ENCODE measurements at places on chromosomes 6 and 20.

- DNase-seq: no peak
Observed at GRCh38 chr6:125474061-125474460, 172.3 kb upstream of the HDDC2 start.

DNA sequence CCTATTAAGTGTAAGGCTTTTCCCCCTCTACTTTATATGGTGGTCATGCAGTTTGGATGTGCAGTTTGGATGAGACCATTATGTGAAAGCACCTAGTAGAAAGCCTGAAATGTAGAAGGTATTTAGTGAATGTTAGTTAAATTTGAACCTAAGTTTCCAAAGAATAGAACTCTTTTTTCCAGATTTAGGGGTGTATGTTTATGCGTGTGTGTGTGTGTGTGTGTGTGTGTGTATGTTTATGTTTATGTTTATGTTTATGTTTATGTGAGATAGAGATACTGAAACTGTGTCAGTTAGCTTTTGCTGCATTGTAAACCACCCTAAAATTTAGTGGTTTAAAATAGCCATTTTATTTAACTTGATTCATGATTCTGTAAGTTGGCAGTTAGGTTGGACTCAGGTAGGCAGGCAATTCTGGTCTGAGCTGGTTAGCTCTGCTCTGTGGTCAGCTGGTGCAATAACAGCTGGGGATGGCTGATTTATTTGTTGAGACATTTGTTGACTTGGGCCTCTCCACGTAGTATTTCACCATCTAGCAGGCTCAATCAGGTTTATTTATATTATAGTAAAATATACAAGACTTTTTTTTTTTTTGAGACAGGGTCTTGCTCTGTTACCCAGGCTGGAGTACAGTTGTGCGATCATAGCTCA, 54.0 kb downstream of the STK4 start:
- DNase-seq: no peak

GRCh38 chr6:116304538-116305097, 24.9 kb upstream of the TSPYL1 start:
- no peak for DNase-seq

GRCh38 chr6:165766026-165766425, 103.0 kb upstream of the PDE10A start:
- no peak for DNase-seq

GRCh38 chr6:17115251-17116116, 13.6 kb downstream of the STMND1 start:
- DNase-seq: no peak

- DNase-seq: no peak
Observed at GRCh38 chr20:34834459-34834893, 9.0 kb upstream of the NCOA6 start.

- no peak for DNase-seq
Observed at GRCh38 chr6:35312807-35313206, 15.2 kb downstream of the DEF6 start.
